ENCODE measurements at places on chromosomes 5 and 9. TPM values are rescaled to one million over a fixed set of nuclear protein-coding genes. Genes with fewer than 3 reads are reported as not detected.

DNA sequence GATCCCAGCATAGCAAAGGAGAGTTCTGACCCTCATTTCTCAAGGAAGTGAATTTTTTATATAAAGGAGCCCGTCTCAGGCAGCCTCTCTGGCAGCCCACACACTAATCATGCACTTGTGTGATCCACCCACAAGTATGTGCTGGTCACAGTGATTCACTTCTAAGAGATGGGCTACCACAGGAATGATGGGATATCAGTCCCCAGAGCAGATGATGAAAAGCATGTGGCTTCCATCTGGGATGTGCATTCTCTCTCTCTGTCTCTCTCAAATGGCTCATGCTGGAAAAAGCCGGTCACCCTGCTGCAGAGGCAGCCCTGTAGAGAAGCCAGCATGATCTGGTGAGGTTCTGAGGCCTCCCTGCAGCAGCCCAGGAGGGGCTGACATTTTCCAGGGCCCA lies 74.2 kb upstream of the ADCY2 start:
- H3K27ac ChIP-seq, result no peak overlapping the region
- no peak for DNase-seq
- no peak overlapping the region for H3K4me3 ChIP-seq
- H3K36me3 ChIP-seq, result no peaks in the 10 kb centered on the region

OR1J2 gene
- not detected for total RNA-seq

DNA sequence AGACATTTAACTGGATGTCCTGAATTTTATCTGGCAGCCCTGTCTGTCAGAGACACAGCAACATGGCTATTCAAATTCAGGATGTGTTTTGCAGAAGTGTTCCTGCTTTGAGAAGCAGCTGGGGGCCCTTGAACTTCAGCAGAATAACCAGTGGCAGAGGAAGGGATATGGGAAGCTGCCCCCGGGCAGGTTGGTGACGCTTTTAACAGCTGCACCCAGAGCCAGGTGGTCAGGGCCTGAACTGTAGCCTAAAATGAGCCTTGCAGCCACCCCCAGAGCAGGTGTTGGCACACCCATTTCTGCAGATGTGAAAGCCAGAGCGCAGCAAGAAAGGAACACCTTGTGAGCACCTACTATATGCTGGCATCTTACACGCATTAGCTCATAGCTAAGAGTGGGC lies 128.7 kb upstream of the BOD1 start:
- DNase-seq, result no peak
- peaks cover 10% of the 10 kb centered on the region for H3K4me1 ChIP-seq
- H3K4me3 ChIP-seq, result no peak overlapping the region
- no peaks in the 10 kb centered on the region for H3K27me3 ChIP-seq
- no peak overlapping the region for H3K27ac ChIP-seq

TOR4A gene
- 2.6 TPM for total RNA-seq

Measured in activated CD4-positive, alpha-beta T cell treated with anti-CD3 and anti-CD28 coated beads for 36 hours (primary cell).